ENCODE measurements at places on chromosomes 7 and 10.

DNA sequence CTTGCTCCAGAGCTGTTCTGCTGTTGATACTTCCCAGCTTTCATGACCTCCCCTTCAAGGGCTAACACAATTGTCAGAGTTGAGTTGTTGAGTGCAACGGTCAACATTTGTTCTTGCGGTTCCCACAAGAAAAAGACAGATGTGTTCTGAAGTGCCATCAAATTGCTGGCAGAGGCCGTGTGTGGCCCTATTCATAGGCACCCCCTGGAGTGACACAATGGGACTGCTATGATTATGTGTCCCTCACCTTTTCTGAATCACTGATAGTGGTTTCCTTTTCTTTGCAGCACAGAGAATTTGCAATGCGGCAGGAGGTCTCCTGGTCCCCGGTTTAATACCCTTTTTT is 5.8 kb upstream of the IGFBP1 start:
- no peaks in the 10 kb centered on the region for H3K36me3 ChIP-seq
- H3K4me3 ChIP-seq = no peak overlapping the region
- H3K27ac ChIP-seq = peak overlapping the region; percentile 93
- no peaks in the 10 kb centered on the region for H3K27me3 ChIP-seq

DNA sequence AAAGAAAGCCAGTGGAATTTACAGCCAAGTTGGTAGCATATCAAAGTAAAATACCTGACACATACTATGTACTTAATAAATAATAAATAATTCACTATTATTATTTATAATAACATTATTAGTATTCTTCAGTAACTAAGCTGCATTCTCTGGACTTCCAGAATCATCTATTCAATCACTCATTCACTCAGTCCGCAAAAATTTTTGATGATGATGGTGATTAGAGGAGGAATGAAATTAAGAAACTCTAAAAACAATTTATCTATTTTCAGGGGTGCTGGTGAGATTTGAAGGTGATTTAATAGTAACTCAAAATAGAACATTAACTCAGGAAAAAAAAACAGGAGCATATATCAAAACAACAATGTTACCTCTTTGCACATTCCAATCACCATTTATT is 3.2 kb upstream of the LIPN start:
- no peak for DNase-seq
- H3K27me3 ChIP-seq = no peaks in the 10 kb centered on the region
- H3K27ac ChIP-seq = no peak overlapping the region
- H3K4me3 ChIP-seq = no peak overlapping the region
- H3K4me1 ChIP-seq = no peaks in the 10 kb centered on the region

DNA sequence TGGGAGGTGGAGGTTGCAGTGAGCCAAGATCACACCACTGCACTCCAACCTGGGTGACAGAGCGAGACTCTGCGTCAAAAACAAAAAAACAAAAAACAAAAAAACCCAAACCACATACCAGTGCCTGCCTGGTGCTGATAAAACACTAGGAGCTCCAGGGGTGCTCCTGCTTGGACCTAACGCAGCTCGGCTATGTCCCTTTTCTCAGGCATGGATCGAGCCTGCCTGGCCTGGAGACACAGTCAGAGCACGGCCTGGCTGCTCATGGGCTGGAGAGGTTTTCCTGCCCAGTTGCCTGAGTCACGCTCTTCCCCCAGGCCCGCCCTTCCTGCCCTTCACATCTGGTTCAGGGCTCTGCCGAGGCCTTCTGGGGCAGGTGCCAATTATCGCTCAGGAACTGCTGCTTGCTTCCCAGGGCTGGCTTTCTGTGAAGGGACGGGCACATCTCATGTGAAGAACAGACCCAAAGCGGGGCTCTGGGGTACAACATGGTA is 12.6 kb upstream of the NPFFR1 start:
- no peak for DNase-seq
- H3K4me3 ChIP-seq = no peak overlapping the region
- peaks cover 16% of the 10 kb centered on the region for H3K36me3 ChIP-seq
- no peak overlapping the region for H3K27ac ChIP-seq

DNA sequence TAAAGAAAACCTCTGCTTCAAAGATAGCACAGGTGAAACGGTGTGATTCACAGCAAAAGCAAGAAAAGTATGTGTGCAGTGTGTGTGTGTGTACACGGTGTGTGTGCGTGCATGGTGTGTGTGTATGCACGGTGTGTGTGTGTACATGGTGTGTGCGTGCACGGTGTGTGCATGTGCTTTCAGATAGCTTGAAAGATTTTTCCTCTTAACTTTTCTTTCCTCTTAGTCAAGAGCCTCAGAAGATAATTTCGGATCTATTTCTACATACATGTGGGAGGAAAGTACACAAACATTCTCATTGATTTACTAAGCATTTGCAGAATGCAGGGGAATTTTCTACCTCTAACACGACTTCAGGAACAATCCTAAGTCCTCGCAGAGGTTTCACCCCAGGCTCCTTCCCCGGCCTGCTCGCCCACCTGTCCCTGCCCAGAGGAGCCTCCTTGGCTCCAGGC is 2.9 kb downstream of the FGFR2 start:
- H3K36me3 ChIP-seq = no peaks in the 10 kb centered on the region
- H3K27ac ChIP-seq = no peak overlapping the region
- peaks cover 38% of the 10 kb centered on the region for H3K27me3 ChIP-seq
- H3K4me3 ChIP-seq = no peak overlapping the region
- DNase-seq = no peak

- no peak for DNase-seq
- no peaks in the 10 kb centered on the region for H3K27me3 ChIP-seq
- H3K4me1 ChIP-seq = no peaks in the 10 kb centered on the region
- H3K27ac ChIP-seq = no peak overlapping the region
These were observed 67.2 kb upstream of the CAMK2B start for GRCh38 chr7:44392618-44393010.

DNA sequence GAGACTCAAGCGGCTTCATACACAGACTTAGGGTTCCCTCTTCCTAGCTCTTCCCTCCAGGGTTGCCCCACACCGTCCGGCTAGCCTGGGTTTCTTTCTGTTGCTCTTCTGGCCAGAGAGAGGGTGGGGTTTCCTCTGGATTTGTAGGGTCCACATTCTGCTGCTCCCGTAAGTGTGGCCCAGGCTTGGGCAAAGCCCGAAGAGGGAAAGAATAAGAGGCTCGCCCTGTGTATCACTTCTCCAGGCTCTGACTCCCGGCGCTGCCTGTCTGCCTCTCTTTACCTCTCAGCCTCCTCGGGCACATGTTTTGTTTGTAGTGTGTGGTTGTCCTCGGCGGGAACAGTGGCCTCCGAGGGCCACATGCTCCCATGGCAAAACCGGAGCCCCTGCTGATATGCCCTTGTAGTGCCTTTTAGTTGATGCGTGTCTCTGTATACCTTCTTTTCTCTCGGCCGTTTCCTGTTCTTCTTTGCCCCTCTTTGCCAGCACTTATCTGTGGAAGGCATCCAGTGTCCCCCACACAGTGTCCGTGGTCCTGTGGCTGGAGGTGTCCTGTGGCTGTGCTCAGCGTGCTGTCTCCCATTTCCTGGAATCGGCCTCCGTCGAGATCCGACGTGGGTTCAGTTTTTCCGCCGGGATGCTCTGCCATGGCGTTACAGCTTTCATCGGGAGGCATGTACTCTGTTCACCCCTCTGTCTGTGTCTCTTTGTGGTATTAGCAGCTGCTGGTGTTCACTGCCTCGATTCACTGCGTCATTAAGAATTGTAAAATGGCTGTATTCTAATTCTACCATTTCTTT is 102.9 kb downstream of the INPP5A start:
- H3K27me3 ChIP-seq = no peaks in the 10 kb centered on the region
- no peaks in the 10 kb centered on the region for H3K36me3 ChIP-seq
- no peak for DNase-seq
- H3K4me1 ChIP-seq = no peaks in the 10 kb centered on the region
- H3K4me3 ChIP-seq = no peak overlapping the region

GRCh38 chr10:9103301-9103700 is 1048.8 kb downstream of the GATA3 start:
- no peaks in the 10 kb centered on the region for H3K27me3 ChIP-seq
- H3K4me3 ChIP-seq = no peak overlapping the region
- H3K4me1 ChIP-seq = no peaks in the 10 kb centered on the region

DNA sequence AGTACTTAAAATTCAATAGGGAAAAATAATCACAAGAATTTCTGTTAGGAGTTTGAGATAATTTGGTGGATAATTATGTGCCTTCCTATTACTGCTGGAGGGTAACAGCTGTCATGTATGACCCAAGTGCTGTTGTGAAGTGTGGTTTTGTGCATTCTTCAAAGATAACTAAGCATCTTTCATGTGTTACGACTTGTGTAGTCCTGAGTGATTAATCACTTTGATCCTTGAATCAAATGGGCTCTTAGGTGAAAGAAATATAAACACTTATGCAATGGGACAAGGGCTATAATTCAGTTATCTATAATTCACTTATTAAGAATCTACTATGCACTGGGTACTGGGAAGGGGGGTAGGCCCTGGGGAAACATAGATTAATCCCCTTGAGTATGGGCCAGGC is 89.0 kb downstream of the CH25H start:
- H3K27me3 ChIP-seq = no peaks in the 10 kb centered on the region
- DNase-seq = no peak
- H3K4me1 ChIP-seq = no peaks in the 10 kb centered on the region
- H3K4me3 ChIP-seq = no peak overlapping the region
